Psoas muscle (tissue), 8 donors: ENCODE measurements at places on chromosomes 5 and 9. TPM values are rescaled to one million over a fixed set of nuclear protein-coding genes. Genes with fewer than 3 reads are reported as not detected.

- DNase-seq = no peak
Measured at GRCh38 chr5:65797481-65797880, 75.5 kb downstream of the NLN start.

GRCh38 chr5:57592236-57592635, 109.6 kb upstream of the ACTBL2 start:
- DNase-seq = no peak

FGD3 gene
- 2.3 TPM for total RNA-seq

PTGS1 gene
- 1.5 TPM for total RNA-seq

DNA sequence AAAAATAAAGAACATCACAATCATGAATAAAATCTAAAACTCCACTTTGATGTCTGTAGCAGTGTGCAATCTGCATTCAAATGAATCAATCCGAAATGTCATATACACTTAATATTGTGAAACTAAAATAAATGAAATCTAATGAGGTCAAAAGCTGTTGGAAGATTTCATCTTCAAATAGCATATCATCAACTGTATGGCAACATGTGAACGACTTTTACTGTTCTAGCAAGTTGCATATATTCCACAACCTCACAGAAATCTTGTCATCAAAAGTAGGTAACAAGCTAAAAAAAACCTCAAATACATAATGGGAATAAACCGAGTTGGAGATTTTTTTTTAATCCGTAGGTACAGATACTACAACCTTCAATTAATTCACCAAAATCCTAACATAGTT, 1.2 kb downstream of the PTBP3 start:
- no peak for DNase-seq

- DNase-seq = no peak
Measured at GRCh38 chr5:73393611-73394489, 54.7 kb downstream of the FOXD1 start.

DNA sequence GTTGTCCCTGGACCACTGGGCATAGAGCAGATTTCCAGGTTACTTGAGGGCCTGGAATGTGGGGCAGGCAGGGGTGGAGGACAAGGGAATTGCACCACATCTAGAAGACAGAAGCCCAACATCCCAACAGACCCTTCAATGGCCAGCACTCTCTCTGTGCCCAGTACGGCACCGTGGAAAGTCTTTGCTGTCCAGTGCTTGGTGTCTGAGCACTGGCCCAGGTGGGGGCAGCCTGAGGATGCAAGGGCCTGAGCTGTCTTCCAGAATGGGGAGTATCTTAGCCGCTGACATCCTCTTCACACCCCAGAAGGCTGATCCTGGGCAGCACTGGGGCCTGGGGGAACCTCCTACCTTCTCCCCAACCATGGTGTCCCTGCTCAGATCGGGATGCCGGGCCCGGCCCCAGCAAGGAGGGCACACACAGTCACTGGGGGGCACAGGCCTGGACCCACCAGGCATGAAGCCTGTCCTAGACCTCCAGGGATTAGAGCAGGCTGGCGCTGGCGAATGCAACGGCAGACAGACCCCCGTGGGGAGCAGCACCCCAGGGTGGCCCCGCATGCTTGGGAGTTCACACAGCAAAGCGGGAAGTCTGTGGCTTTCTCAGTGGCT, 40.6 kb upstream of the OLFM1 start:
- DNase-seq = no peak

DNA sequence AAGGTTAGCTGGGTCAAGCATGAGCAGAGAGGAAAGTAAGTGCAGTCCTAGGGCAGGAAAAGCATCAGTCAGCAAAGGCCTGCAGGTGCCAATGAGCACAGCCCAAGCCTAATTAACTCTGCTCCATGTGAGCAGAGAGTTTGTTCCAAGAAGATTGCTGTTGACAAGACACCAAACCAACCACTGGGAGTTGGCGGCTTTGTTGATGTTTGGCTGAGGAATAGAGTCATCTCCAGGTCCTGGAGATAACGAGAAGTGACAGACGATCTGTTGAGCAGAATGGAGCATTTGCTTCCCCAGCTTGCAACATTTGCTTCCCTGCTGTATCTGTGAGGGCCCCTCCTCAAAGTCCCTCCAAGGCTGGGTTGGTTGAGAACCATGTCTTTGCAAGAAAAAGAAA, 68.2 kb downstream of the FAM114A2 start:
- DNase-seq = no peak

DNA sequence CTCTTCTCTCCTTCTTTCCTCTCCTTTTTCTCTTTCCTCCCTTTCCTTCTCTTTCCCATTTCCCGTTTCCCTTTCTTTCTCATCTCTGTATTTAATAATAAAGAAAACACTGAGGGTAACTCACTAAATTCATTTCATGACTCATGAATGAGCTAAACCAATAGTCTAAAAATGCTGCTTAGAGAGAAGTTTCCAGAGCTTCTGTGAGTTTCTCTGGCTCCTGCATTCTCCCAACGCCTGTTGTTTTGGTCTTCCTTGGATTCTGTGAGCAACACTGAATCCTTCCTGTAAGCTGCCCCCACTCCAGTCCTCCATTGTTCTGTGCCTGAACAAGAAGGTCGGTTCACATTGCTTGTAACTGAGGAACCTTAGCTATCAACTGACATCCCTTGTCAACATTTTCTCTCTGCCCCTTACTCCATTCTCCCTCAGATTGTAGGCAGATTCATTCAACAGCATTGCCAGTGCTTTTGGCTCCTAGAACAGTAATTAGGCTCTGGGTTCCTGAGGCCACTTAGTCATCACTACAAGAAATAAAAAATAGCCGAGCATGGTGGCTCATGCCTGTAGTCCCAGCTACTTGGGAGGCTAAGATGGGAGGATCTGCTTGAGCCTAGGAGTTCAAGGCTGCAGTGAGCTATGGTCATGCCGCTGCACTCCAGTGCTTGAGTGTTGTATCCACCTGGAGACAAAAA, 237.7 kb upstream of the KLF4 start:
- no peak for DNase-seq

ROR2 gene
- 0.52 TPM for total RNA-seq

- DNase-seq = no peak
Measured at GRCh38 chr9:89893886-89894285, 289.1 kb downstream of the GADD45G start.

SARDH gene
- total RNA-seq = 0.59 TPM

- no peak for DNase-seq
Measured at GRCh38 chr9:116959809-116960208, 272.7 kb downstream of the TRIM32 start.

DNA sequence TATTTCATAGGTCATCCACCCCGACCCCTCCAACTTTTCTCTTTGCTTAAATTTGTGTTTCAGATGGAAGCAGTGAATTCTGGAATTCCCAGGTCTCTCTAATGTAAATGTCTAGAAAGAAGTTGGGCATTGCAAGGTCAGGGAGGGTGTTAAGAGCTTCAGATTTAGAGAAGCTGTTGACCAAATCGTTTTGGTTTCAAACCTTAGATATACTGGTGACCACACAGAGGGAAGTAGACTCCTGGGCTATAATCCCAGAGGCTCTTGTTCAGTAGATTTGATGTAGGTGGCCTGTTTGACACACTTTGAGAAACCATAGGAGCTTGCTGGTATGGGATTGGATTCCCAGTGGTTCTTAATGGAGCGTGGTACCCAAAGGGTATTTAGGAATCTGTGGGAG, 137.3 kb upstream of the KLF9 start:
- no peak for DNase-seq

RASGRF2 gene
- total RNA-seq = 2.8 TPM

GRCh38 chr5:156655732-156656131, 194.4 kb upstream of the PPP1R2B start:
- DNase-seq = no peak

GRCh38 chr9:79014929-79015699, 556.7 kb upstream of the TLE4 start:
- DNase-seq = no peak

DNA sequence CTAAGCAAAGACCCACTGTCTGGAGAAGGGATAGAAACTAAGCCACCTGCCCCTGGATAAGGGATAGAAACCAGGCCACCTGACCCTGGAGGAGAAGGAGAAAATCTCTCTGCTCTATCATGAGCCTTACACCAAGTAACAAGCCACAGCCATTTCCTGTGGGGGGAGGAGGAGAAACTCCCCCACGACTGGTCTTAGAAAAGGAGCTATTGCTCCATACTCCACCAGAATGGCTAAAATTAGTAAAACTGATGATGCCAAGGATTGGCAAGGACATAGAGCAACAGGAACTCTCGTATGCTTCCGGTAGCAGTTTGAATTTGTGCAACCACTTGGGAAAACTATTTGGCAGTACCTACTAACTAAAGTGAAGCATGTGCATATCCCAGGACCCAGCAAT, 70.8 kb downstream of the ACTL7B start:
- no peak for DNase-seq

DNA sequence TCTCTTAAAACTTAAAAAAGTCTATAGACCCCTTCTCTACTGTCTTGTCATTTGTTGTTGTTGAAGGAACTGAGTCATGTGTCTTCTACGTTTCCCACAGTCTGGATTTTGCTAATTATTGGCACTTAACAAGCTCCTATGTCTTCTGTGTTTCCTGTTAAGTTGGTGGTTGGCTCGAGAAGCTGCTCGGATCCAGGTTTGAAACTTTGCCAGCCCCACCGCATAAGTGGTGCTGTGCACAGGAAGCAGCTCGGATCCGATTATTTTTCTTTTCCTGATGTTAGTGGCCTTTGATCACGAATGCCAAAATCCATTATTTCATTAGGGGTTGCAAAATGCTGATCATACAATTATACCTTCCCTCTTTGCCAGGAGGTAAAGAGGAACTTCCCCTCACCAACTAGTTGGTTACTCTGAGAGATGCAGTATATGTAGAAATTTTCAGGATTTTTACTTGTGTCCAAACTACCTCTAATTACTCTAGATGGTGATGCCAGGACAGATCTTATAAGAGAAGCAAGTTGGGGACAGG, 186.5 kb downstream of the NSG2 start:
- DNase-seq = no peak

TXNDC8 gene
- not detected for total RNA-seq

- no peak for DNase-seq
Measured at GRCh38 chr9:110691002-110691549, 22.5 kb downstream of the MUSK start.

DNA sequence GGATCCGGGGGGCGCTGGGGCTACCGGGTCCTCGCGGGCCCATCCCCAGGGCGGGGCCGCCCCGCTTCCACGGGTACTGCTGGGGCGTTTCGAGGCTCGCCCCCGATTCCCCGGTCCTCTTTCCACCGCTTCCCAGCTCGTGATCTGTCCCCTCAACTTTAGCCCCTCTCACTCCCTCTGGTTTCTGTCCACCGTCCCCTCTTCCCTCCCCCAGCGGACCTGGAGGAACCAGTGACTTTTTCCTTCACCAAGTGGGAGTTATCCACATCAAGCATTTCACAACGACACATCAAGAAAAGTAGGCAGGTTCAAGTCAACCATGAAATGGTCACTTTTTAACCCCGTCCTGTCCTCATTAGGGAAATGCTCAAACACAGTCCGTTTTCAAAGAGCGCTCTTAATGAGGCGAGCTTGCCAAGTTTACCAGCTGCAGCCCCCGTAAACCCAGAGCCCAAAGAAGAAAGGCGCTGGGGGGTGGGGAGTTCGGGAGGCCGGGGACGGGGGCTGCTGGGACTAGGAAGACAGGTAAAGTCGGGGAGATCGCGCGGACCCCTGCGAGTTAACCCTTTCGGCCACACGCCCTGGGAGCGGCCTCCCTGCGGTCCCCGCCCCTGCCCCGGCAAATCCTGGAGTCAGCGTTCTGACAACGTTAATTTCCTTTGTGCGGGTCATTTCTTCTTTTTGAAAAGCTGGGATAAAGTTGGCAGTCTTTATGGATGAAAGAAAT, 2.1 kb upstream of the NFIB start:
- peak; percentile 65 for DNase-seq

ZFP62 gene
- total RNA-seq = 11.7 TPM

GRCh38 chr5:65817931-65818330, 95.9 kb downstream of the NLN start:
- no peak for DNase-seq
